ENCODE measurements at places on chromosomes 2 and 18. TPM values are rescaled to one million over a fixed set of nuclear protein-coding genes. Genes with fewer than 3 reads are reported as not detected.

Gene TANC1
- total RNA-seq, result 64.7 TPM

Gene BARD1
- total RNA-seq, result 8.7 TPM

Gene LOXHD1
- total RNA-seq, result not detected

Gene MYO5B
- 0.87 TPM for total RNA-seq

Gene ANKRD30B
- total RNA-seq, result under 0.01 TPM

Gene PCARE
- total RNA-seq, result not detected

Gene ANKRD44
- total RNA-seq, result 1.6 TPM

Gene OSR1
- 0.65 TPM for total RNA-seq

Gene LDLRAD4
- 6.3 TPM for total RNA-seq

Gene OTOS
- total RNA-seq, result not detected

Gene SERPINB5
- total RNA-seq, result 0.22 TPM

Gene TUBA3E
- total RNA-seq, result not detected

Gene GATA6
- total RNA-seq, result 0.44 TPM

Gene UXS1
- 19.2 TPM for total RNA-seq

Gene PROKR1
- not detected for total RNA-seq

Gene SERPINB13
- not detected for total RNA-seq

Gene TMEM17
- 1.1 TPM for total RNA-seq

Gene GRB14
- total RNA-seq, result 1.2 TPM

Gene RNF144A
- total RNA-seq, result 11.3 TPM

Gene C1GALT1C1L
- not detected for total RNA-seq

Gene TEKT4
- total RNA-seq, result not detected

Gene VIL1
- total RNA-seq, result not detected

Gene CPS1
- 0.44 TPM for total RNA-seq

Gene CD8B2
- not detected for total RNA-seq

Gene MAPK4
- not detected for total RNA-seq

Gene GRP
- not detected for total RNA-seq

Gene CAPN13
- total RNA-seq, result not detected

Gene SPATA3
- total RNA-seq, result not detected

Gene CDC42EP3
- total RNA-seq, result 9.6 TPM

Gene TRABD2A
- 0.99 TPM for total RNA-seq

Gene SERPINB10
- not detected for total RNA-seq

Gene SLC5A7
- not detected for total RNA-seq

Gene LRRTM1
- total RNA-seq, result not detected

Gene PTH2R
- not detected for total RNA-seq

Gene COL6A3
- 1.8 TPM for total RNA-seq

Gene TTC31
- 5.4 TPM for total RNA-seq

Gene ANTXR1
- total RNA-seq, result 0.65 TPM

Gene FAM98A
- 15.5 TPM for total RNA-seq

Gene ZAP70
- total RNA-seq, result under 0.01 TPM

Gene EFR3B
- total RNA-seq, result 1.4 TPM

Gene RGPD3
- under 0.01 TPM for total RNA-seq

Gene FIGLA
- not detected for total RNA-seq

Gene CFAP221
- not detected for total RNA-seq

Gene HOXD9
- 23.8 TPM for total RNA-seq

Gene UGT1A3
- not detected for total RNA-seq

Gene ATP8B1
- 10.5 TPM for total RNA-seq

Gene TTN
- 0.60 TPM for total RNA-seq

Gene GPR39
- 0.22 TPM for total RNA-seq

Gene REG3A
- total RNA-seq, result not detected

Gene PTGR3
- total RNA-seq, result 5.9 TPM

Gene NYAP2
- total RNA-seq, result not detected

Gene NIFK
- 43.8 TPM for total RNA-seq

Gene CDH19
- not detected for total RNA-seq

Gene CNTNAP5
- total RNA-seq, result not detected

Gene MRPL33
- 71.5 TPM for total RNA-seq
